Bronchial epithelial cell (primary cell): ENCODE measurements at places on chromosomes 2 and 18.

- DNase-seq, result no peak
Measured at GRCh38 chr18:62659698-62660097, 55.6 kb upstream of the PHLPP1 start.

- no peak for DNase-seq
Measured at GRCh38 chr2:98036349-98037000, 40.7 kb upstream of the TMEM131 start.

DNA sequence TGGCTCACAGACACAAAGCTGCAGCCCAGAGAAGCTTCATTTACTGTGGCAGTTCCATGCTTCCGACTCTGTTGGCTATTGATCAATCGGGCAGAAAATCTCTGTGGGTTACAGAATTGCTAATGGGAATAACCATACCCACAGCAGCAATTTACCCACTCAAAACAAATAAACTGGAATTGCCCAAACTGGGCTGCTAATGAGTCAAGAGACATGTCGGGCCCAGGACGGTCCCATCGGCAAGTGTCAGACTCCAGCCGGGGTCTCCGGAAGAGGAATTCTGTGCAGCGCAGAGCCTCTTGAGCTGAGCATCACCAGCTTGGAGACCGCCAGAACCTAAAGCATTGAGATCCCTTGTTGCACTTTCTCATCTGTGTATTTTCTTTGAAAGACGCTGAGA, 67.8 kb downstream of the TMEM18 start:
- DNase-seq, result no peak

DNA sequence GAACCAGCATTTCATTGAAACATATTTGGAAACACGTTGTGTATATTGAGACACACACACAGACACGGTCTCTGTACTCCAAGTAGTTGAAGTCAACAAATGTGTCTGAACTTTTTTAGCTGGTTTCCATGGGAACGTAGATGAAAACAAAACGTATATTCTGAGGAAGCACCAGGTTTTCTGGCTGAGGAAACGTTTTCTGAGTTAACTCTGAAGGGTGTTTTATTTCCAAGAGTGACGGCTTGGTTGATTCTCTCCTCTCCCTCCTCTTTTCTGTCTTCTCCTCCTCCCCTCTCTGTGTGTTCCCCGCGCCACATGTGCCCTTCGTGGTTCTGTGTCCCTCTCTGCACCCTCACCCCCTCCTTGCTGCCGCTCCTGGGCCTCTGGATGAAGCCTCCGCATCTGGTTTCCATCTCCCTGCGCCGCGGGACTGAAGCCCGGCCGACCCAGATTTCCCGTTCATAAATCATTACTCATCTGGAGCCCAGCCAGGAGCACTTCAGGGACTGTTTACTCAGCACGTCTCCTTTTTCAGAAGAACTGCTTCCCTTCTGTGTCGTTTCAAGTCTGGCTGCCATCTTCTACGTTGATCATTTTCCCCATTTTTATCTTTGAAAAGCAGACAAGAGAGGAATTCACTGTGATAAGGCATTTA, 122.7 kb downstream of the COL6A3 start:
- peak; percentile 94 for DNase-seq

DNA sequence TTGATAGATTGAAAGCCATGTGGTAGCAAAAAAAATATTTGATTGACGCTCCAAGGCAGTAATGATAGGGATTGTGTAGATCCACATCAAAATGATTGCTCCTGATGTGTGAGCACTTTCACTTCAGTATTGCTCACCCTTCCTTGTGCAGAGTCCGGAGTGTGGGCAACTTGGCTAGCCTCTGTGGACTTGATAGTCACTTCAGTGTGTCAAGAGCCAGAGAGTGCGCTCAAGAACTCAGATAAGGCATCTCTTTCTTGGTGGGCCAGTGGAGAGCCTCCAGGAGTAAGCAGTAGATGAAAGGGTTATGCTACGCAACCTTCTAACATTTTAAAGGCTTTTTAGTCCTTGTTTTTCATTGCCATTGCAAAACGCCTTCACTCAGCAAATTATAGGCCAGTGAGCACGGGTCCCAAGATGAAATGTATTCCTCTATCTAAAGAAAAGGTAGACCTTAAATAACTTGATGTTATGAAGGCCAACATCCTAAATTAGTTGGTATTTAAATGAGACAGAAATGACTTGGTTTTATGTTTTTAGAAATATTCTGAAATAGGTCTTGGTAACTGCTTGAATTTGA, 84.4 kb downstream of the MEIS1 start:
- no peak for DNase-seq

GRCh38 chr18:13540477-13541182, 185.7 kb downstream of the FAM210A start:
- DNase-seq, result no peak

- DNase-seq, result no peak
Measured at GRCh38 chr2:15038366-15039364, 406.1 kb downstream of the LRATD1 start.

DNA sequence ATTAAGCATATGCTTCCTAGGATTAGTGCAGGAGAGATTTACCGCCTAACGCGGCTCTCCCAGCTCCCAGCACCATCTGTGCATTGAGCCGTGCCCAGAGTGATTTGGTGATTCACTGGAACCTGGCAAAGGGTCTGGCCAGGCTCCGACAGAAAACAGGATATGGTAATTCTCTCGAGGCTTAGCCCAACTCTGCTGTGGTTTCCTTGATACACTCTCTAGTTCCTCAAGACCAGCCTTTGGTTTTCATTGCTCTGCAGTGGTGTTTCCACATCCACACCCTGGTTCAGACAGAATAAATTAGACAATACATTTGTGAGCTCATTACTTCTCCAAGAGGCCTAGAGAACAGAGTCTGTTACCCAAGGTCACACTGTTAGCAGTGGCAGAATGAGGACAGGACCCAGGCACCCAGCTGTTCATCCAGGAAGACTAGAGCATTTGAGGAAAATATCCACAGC, 23.0 kb upstream of the SMAD2 start:
- DNase-seq, result peak; percentile 59

GRCh38 chr18:31943878-31944816, 1.2 kb upstream of the TRAPPC8 start:
- DNase-seq, result peak; percentile 12

- DNase-seq, result no peak
Measured at GRCh38 chr2:161594445-161594844, 29.8 kb upstream of the SLC4A10 start.

GRCh38 chr2:99776206-99776905, 286.5 kb upstream of the REV1 start:
- DNase-seq, result no peak

DNA sequence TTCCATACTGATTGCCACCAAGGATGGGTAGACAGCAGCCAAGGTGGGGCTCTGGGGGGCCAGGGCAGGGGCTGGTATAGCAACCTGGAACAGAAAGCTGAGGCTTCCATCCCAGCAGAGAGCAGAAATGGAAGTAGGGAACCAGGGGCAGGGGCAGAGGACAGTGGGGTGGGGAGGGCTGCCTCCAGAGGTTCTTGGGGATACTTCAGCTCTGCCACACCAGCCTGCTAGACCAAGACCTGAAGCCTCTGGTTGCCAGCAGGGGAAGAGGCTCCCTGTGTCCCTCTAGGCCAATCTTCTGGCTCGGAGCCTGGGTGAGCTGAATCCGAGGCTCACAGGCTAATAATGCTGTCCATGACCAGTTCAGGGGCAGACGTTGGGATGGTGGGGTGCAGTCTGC, 329.0 kb downstream of the DYSF start:
- no peak for DNase-seq

DNA sequence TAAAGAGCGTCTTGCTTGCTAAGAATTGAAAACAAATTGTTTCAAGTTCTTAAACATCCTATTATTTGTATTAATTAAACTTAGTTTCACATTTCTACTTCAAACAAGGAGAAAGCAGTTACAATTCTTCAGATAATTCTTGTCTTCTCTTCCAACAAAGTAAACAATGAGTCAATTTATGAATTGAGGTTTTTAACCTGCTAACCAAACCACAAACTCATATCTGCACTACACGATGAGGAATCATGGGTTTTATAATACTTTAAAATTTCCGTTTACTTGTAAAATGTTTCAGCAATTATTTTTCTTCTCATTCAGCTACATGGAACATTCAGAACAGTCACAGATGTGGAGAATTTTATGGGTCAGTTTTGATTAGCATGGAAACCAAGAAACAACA, 114.2 kb downstream of the SPIRE1 start:
- peak; percentile 62 for DNase-seq

DNA sequence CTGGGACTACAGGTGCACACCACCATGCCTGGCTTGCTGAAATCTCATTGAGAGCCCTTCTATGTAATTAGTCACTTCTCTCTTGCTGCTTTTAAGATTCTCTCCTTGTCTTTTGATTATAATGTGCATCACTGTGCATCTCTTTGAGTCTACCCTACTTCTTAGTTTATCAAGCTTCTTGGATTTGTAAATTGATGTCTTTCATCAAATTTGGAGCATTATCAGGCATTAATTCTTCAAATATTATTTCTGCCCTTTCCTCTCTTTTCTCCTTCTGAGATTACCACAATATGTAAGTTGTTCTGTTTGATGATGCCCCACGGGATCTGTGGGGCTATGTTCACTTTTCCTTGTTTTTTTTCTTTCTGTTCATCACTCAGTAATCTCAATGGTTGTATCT, 9.0 kb upstream of the MARCO start:
- no peak for DNase-seq

GRCh38 chr2:237154884-237155851, 69.5 kb downstream of the COPS8 start:
- no peak for DNase-seq

GRCh38 chr2:9574331-9574730, 18.7 kb upstream of the ADAM17 start:
- DNase-seq, result no peak

GRCh38 chr18:78080761-78081160, 831.1 kb downstream of the GALR1 start:
- no peak for DNase-seq

GRCh38 chr2:60867848-60868247, 13.5 kb upstream of the REL start:
- no peak for DNase-seq

GRCh38 chr18:25352629-25353005, 651 bp upstream of the ZNF521 start:
- no peak for DNase-seq
